Right atrium auricular region (tissue), 2 donors: ENCODE measurements at places on chromosomes 11 and 22.

- no peak for DNase-seq
These were observed 91.6 kb downstream of the ATXN10 start for GRCh38 chr22:45763236-45763624.

- no peak for DNase-seq
These were observed 402.3 kb downstream of the TBC1D22A start for GRCh38 chr22:47164514-47165337.

- no peak for DNase-seq
These were observed 44.6 kb downstream of the IGF2 start for GRCh38 chr11:2094354-2095197.

- no peak for DNase-seq
These were observed 14.7 kb downstream of the PHF21B start for GRCh38 chr22:44995105-44995514.

- DNase-seq: no peak
These were observed 16.9 kb downstream of the ARHGAP42 start for GRCh38 chr11:100703801-100704575.
